Endodermal cell (in vitro differentiated cells): ENCODE measurements at places on chromosomes 3 and 15. TPM values are rescaled to one million over a fixed set of nuclear protein-coding genes. Genes with fewer than 3 reads are reported as not detected.

DHX30 gene
- 94.0 and 104 TPM in 2 replicates for total RNA-seq

ZBTB47 gene
- 4.2 and 4.6 TPM in 2 replicates for total RNA-seq

PPM1L gene
- 1.6 to 1.7 TPM (median 1.7 TPM) in 3 replicates for total RNA-seq

P3H2 gene
- 322 to 379 TPM (median 326 TPM) in 3 replicates for total RNA-seq

NANOGP8 gene
- 47.2 and 56.8 TPM in 2 replicates for total RNA-seq

MAGEF1 gene
- 61.3 and 63.2 TPM in 2 replicates for total RNA-seq

CAPN7 gene
- 28.3 and 32.6 TPM in 2 replicates for total RNA-seq

FAM81A gene
- total RNA-seq = 0.35 to 1.1 TPM in 2 of 3 replicates, not detected in the other

ABHD17C gene
- 16.9 to 23.0 TPM (median 21.5 TPM) in 3 replicates for total RNA-seq

CNTN3 gene
- 2.0 to 2.7 TPM (median 2.5 TPM) in 3 replicates for total RNA-seq

INSYN1 gene
- total RNA-seq = 0.55 and 0.99 TPM in 2 replicates

IL17RB gene
- 4.5 and 6.2 TPM in 2 replicates for total RNA-seq

LRRC57 gene
- 14.6 and 15.8 TPM in 2 replicates for total RNA-seq

ABCF3 gene
- 52.0 and 57.6 TPM in 2 replicates for total RNA-seq

SEMA7A gene
- 8.1 and 8.3 TPM in 2 replicates for total RNA-seq

CHRNA5 gene
- 7.2 to 23.2 TPM (median 23.0 TPM) in 3 replicates for total RNA-seq

HDC gene
- total RNA-seq = not detected in 3 replicates

LRRC31 gene
- not detected in 3 replicates for total RNA-seq

PLAAT1 gene
- 4.4 and 4.9 TPM in 2 replicates for total RNA-seq

KLF15 gene
- total RNA-seq = 20.5 and 20.7 TPM in 2 replicates

PLA2G4D gene
- total RNA-seq = not detected in 3 replicates

CLDN18 gene
- 0.15 to 0.75 TPM (median 0.27 TPM) in 3 replicates for total RNA-seq

SLC2A2 gene
- 0.48 to 0.51 TPM in 2 of 3 replicates, not detected in the other for total RNA-seq

ZFAND6 gene
- 81.4 to 95.7 TPM (median 86.2 TPM) in 3 replicates for total RNA-seq

SAMMSON gene
- not detected in 2 replicates for total RNA-seq

ARL6IP5 gene
- 28.7 to 33.7 TPM (median 30.4 TPM) in 3 replicates for total RNA-seq
